Lung (tissue), 17 donors: ENCODE measurements at places on chromosomes 11 and 22. TPM values are rescaled to one million over a fixed set of nuclear protein-coding genes. Genes with fewer than 3 reads are reported as not detected.

Gene SYT9
- 0.12 TPM for total RNA-seq

Gene APOA1
- total RNA-seq, result 4.4 TPM

Gene ISX
- total RNA-seq, result not detected

Gene MUS81
- total RNA-seq, result 35.0 TPM

Gene OR5B21
- total RNA-seq, result not detected

Gene ASPHD2
- total RNA-seq, result 1.4 TPM

Gene INS
- not detected for total RNA-seq

- no peak for DNase-seq
These were observed 19.4 kb upstream of the LIN7C start for GRCh38 chr11:27525824-27526516.

DNA sequence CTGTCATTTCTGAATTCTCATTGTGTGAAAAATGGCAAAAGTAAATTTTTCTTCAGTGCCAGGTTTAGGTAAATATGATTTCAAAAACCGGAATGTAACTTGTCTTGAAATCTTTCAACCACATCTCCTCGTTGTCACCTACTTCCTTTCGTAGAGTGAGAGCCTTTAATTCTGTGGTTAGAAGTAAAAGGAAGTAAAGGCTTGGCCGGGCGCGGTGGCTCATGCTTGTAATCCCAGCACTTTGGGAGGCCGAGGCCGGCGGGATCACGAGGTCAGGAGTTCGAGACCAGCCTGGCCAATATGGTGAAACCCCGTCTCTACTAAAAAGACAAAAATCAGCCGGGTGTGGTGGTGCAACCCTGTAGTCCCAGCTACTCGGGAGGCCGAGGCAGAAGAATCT, 29.8 kb downstream of the SGSM3 start:
- no peak for DNase-seq

GRCh38 chr11:1532014-1532586, 40.0 kb downstream of the DUSP8 start:
- no peak for DNase-seq

GRCh38 chr22:38554281-38554680, 15.7 kb downstream of the DMC1 start:
- no peak for DNase-seq

DNA sequence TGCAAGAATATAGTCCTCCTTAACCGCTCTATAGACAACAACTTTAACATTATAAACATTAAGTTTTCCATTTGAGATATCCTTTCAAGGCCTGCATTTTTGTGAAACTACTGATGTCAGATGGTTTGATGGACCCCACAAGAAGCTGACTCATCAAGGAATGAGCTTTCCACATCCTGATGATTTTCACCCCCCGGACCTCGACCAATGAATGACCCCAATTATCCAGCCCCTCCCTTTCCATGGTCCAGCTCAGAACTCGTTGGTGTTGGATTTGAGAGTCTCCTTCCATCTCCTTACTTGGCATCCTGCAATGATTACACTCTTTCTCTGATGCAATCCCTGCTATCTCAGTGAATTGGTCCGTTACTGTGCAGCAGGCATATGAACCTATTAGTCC, 31.8 kb upstream of the GUCY1A2 start:
- DNase-seq, result no peak

DNA sequence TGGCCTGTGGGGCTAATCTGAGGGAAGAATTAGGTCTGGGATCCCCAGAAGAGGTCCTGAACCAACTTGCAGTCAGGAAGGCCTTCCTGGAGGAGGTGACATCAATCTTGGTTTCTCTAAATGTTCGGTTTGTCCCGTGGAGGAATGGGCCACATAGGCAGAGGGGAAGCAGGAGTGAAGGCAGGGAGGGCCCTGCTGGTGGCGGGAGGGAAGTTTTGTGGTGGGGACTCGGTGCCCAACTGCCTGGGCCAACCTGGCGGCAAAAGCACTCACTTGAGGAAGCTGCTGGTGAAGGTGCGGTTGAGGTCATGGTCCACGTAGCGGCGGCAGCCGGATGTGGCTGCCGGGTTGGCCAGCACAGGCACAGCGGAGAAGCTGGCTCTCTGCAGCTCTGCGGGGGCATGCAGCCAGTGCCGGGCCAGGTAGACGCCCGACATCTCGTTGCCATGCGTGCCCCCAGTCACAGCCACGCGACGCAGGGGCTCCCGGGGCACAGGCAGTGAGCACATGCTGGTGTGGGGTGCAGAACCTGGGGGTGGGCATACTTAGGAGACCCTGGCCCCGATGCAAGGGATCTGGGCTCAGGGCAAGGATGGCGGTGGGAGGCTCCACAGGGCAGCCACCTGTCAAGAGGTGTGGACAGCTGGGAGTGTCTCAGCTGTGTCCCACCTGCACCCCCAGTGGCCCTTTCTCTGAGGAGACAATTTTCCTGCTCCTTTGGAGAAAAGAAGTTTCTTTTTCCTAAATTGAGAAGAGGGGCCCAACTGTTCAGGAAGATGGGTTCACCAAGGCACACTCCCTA, 3.8 kb downstream of the ACY3 start:
- no peak for DNase-seq

GRCh38 chr22:34902335-34902734, 163.6 kb upstream of the ISX start:
- no peak for DNase-seq

DNA sequence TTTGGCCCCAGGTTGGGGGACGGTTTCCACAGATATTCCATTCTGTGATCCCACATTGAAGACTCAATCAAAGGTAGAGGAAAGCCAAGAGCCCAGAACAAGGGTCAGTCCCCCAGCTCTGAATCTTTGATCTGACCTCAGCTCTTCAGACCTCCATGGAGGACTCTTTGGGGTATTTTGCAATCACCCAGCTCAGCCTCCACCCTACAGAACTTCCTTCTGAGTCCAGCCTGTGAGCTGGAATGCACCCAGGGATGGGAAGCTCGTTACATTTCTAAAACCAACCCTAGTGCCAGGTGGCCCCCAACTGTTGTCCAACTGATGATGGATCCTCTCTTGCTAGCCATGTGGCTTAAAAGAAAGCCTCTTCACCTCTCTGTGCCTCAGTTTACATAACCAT, 335.3 kb downstream of the MN1 start:
- no peak for DNase-seq

GRCh38 chr11:120784566-120785251, 239.2 kb upstream of the TBCEL start:
- DNase-seq, result no peak

DNA sequence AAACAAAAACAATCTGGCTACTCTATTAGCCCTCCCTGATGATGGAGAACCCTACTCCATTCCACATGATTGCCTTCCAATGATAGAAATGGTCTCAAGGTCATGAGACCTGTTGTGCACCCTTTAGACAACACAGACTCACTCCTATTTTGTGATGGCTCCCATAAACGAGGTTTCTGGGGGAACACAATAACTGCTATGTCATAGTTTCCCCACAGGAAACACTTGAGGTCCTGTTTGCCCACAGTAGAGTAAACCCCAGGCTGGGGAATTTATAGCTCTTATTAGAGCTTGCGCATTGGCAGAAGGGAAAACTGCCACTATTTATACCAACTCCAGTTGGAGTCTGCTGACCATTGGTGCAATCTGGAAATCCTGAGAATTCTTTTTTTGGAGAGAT, 28.7 kb downstream of the MIF start:
- DNase-seq, result no peak

- no peak for DNase-seq
These were observed 56.7 kb downstream of the AMBRA1 start for GRCh38 chr11:46537121-46537520.

- no peak for DNase-seq
These were observed 39.2 kb downstream of the USP35 start for GRCh38 chr11:78227921-78228320.

GRCh38 chr11:95245038-95245437, 14.0 kb upstream of the SESN3 start:
- DNase-seq, result no peak

DNA sequence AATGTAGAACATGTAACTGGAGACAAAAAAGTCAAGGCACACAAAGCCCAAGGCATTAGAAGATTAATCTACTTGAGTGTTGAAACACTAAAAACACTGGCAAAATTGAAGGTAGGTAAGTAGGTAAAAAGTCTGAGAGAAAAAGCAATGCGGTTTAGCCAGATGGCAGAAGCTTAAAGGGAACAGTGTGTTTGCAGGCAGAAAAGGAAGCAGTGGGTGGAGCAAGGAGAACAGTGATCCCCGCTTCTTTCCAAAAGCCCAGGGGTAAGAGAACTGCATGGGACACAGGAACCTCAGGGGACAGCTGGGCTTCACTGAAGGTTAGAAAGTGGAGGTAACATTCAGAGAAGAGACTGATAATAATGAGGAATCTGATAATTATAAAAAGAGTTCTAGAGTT, 16.0 kb downstream of the MRE11 start:
- no peak for DNase-seq

DNA sequence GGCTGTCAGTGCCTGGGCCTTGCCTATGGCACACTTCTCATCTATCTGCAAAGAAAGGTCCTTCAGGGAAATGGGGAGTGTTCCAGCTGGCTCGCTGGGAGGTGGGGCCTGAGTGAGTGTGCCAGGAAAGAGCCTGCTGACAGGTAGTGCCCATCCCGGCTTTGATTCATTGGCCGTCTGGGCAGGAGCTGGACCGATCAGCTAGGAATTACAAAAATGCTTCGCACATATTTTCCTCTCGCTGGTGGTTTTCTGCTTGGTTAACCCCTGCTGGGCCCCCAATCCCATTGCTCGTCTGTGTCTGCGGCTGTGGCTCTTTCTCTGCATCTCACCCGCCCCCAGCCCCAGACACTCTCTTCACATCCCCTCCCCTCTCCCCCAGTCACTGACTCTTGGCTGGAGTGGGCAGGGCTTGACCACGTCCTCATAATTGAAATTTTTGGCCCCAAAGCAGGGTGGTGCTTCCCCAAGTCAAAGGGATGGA, 10.8 kb downstream of the LIF start:
- peak; percentile 64 for DNase-seq

GRCh38 chr11:80562523-80563125, 1121.8 kb upstream of the TENM4 start:
- no peak for DNase-seq

GRCh38 chr11:64347193-64347867, 7.3 kb downstream of the CCDC88B start:
- DNase-seq, result no peak

DNA sequence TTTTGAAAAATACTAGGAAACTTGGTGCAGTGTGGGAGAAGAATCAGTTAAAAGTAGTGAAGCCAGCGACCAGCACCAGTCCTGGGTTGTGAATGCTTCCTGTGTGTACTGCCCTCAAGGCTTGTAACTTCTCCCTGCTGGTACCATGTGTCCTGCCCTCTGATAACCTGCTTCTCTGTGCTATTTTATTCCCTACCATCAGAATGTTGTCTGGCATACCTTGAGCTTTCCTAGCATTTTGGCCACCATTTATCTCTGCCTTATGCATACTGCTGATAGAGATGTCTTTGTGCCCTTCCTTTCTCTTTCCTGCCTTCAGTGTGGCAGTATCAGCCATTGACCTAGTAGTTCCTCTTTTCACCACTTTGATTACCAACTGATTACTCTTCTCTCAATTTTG, 2.0 kb downstream of the GTF2H1 start:
- DNase-seq, result no peak
